ENCODE measurements at places on chromosomes 16 and 17. TPM values are rescaled to one million over a fixed set of nuclear protein-coding genes. Genes with fewer than 3 reads are reported as not detected.
A peak's percentile ranks its signal among the peaks of the same experiment; 100 is the strongest.

The YBX2 gene
- total RNA-seq: 1.2 TPM

The GLIS2 gene
- total RNA-seq: 0.10 TPM

The SDF2 gene
- 38.4 TPM for total RNA-seq

The KRT31 gene
- not detected for total RNA-seq

DNA sequence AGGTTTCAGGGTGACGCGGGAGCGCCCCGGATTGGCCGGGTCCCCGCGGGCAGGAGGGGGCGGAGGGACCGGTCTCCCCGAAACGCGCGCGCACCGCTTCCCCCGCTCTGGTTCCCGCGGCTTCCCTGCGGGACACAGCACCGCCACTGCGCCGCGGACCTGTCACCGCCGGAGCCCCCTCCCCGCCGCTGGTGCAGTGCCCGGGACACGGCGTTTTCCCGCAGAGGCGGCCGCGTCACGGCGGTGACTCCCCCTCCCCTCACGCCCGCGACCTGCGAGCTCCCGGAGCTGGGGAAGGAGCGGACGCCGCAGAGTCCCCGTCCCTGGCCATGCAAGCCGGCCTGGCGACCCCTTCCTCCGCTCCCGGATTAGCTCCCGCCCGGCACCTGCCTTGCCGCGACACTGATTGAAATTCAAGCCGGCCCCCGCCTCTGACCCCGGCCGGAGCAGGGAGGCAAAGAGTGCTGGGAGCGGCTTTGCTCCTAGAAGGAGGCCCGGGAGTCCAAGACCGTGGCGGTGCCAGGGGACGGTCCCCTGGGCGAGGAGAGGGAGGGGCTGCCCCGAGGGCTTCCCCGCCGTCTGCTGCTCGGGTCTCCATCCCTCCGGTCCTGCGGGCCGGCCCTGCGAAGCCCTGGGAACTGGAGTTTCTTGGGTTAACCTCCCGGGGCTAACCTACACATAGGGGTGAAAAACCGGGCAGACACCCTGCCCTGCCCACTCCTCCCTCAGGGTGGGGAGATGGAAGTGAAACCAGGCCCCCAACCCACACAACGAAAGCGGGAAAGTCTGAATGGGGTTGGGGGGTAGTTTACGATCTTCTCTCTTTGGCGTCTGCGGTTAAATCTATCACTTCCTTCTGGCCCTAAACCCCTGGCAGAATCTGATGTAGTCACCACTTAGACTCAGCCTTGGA is 1.0 kb downstream of the RHBDL3 start:
- peak overlapping the region; percentile 86 for H3K4me3 ChIP-seq
- H3K27me3 ChIP-seq: peaks cover 66% of the 10 kb centered on the region
- H3K27ac ChIP-seq: peak overlapping the region; percentile 40

- H3K4me3 ChIP-seq: no peak overlapping the region
- no peaks in the 10 kb centered on the region for H3K36me3 ChIP-seq
- no peaks in the 10 kb centered on the region for H3K27me3 ChIP-seq
- no peak for DNase-seq
Measured at GRCh38 chr16:15513156-15513555, 78.8 kb downstream of the BMERB1 start.

- peaks cover 11% of the 10 kb centered on the region for H3K4me1 ChIP-seq
- peak overlapping the region; percentile 56 for H3K4me3 ChIP-seq
- no peaks in the 10 kb centered on the region for H3K36me3 ChIP-seq
- DNase-seq: no peak
- peaks cover 38% of the 10 kb centered on the region for H3K27me3 ChIP-seq
Measured at GRCh38 chr16:49858200-49859124, 2.5 kb upstream of the ZNF423 start.

Data from naive thymus-derived CD8-positive, alpha-beta T cell (primary cell).